ENCODE measurements at places on chromosomes 6 and 20. TPM values are rescaled to one million over a fixed set of nuclear protein-coding genes. Genes with fewer than 3 reads are reported as not detected.
A peak's percentile ranks its signal among the peaks of the same experiment; 100 is the strongest.

The CPXM1 gene
- total RNA-seq = 3.8 TPM

DNA sequence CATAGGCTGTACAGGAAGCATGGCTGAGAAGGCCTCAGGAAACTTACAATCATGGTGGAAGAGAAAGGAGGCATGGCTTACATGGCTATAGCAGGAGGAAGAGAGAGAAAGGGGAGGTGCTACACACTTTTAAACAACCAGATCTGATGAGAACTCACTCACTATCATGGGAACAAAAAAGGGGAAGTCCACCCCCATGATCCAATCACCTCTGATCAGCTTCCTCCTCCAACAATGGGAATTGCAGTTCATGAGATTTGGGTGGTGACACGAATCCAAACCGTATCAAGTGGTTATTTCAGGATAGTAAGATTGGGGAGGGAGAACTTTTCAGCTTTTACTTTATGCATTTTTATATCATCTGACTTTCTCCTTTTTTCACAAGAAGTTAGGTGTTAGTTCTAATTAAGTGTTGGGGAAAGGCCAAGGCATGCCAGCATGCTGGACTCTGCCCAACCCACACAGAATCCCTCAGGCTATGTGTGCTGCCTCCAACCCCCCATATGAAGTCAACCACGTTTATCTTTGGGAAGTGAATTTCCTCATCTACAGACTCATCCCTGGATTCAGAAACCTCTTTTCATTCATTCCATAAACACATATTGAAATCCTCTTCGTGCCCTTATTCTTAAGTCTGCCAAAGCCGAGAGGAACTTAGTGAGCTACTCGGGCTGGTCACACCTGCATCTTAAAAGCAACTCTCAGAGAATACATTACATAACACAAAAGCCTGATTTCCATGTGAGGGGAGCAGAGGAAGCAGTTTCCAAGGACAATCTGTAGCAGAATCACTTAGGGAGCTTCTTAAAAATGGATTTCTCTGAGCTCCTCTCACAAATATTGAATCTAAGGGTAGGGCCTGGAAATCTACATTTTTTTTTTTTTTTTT lies 16.7 kb upstream of the CLIC5 start:
- no peak for DNase-seq

The TUBB2B gene
- total RNA-seq = 2.9 TPM

GRCh38 chr6:170522565-170523183 lies 30.4 kb downstream of the PSMB1 start:
- DNase-seq = peak; percentile 4
